ENCODE measurements at places on chromosomes 5 and 9. TPM values are rescaled to one million over a fixed set of nuclear protein-coding genes. Genes with fewer than 3 reads are reported as not detected.
A peak's percentile ranks its signal among the peaks of the same experiment; 100 is the strongest.

DNA sequence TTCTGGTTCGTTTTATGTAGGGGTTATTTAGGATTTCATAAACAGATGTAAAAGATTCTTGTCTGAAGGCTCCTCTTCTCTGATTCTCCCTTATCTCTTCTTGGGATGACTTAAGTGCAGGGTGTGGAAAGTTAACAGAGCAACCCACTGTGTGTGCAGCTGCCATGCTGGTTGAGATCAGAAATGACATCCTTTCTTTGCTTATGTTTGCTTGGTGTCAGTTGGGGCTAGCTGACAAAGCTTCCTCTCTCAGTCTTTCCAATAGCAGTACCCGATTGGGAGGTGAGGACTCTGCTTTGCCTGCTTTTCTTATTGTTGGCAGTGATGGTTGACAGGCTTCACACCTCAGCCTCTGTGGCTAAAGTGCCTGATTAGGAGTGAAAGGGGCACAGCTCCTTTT is 26.5 kb downstream of the OGN start:
- peak overlapping the region; percentile 31 for H3K27ac ChIP-seq
- no peak overlapping the region for H3K4me3 ChIP-seq
- peaks cover 24% of the 10 kb centered on the region for H3K4me1 ChIP-seq
- no peak for DNase-seq
- peaks cover 26% of the 10 kb centered on the region for H3K36me3 ChIP-seq

DNA sequence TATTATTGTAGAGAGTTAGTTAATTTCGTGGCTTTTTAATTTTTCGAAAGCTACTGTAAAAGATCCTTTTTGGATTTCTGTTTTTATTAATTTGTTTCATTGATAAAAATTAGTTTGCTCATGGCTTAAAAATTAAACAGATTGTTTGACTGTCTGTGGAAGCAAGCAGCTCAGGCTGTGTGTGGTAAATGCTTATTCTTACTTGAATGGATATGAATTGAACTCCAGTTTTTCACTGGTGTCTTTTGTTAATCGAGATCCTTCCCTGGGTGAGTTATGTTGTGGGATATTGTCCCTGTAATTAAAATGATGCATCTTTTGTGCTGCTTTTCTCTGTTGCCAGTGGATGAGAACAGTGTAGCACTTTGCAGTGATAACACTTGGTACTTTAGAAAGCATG is 75.3 kb downstream of the PIK3R1 start:
- no peaks in the 10 kb centered on the region for H3K27me3 ChIP-seq
- no peak overlapping the region for H3K27ac ChIP-seq
- peaks cover 50% of the 10 kb centered on the region for H3K36me3 ChIP-seq
- H3K4me1 ChIP-seq: peaks cover 63% of the 10 kb centered on the region

DNA sequence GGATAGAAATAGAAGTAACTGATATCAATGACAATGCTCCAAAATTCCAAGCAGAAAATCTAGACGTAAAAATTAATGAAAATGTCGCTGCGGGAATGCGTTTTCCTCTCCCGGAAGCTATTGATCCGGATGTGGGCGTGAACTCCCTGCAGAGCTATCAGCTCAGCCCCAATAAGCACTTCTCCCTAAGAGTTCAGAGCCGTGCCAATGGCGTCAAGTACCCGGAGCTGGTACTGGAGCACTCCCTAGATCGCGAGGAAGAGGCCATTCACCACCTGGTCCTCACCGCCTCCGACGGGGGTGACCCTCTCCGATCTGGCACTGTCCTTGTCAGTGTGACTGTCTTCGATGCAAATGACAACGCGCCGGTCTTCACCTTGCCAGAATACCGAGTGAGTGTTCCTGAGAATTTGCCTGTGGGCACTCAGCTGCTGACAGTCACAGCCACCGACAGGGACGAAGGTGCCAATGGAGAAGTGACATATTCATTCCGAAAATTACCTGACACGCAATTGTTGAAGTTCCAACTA is 818 bp downstream of the PCDHGA10 start:
- H3K4me3 ChIP-seq: peak overlapping the region; percentile 71
- peaks cover 18% of the 10 kb centered on the region for H3K4me1 ChIP-seq
- peaks cover 23% of the 10 kb centered on the region for H3K36me3 ChIP-seq
- peak overlapping the region; percentile 38 for H3K27ac ChIP-seq

DNA sequence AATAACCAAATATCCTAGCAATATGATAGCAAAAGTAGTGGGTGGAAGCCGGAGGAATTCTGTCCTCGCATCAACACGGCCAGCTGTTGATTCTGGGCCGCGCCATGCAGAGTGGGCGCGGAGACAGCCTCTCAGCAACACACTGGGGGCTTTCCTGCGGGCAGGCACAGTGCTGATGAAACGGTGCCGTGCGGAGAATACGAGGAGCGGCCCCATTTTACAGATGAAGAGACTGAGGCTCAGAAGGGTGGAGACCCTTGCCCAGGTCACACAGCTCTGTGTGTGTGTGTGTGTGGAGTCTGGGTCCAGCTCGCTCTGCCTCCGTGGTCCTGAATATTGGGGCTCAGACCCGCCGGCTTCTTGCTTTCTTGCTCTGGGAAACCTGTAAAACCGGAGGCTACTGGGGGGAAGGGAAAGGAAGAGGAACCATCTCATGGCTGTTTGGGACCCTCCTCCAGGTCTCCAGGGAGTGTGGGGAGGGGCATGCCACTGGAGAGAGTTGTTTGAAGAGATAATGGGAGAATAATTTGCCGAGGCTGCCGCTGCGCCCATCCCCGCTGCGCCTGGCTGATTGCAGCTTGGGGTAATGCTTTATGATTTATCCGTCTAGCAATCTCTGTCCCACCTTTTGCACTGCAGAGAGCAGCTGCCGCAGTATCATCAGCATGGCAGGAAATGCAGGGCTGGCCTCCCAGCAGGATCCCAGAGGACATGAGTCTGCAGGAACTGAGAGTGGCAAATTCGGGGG is 36.6 kb downstream of the NCS1 start:
- peaks cover 2% of the 10 kb centered on the region for H3K27me3 ChIP-seq
- DNase-seq: no peak
- no peak overlapping the region for H3K4me3 ChIP-seq
- no peak overlapping the region for H3K27ac ChIP-seq

Gene TICAM2
- total RNA-seq: 1.4 TPM

Gene SPATA31C1
- total RNA-seq: not detected

Gene ADRB2
- total RNA-seq: 1.3 TPM

DNA sequence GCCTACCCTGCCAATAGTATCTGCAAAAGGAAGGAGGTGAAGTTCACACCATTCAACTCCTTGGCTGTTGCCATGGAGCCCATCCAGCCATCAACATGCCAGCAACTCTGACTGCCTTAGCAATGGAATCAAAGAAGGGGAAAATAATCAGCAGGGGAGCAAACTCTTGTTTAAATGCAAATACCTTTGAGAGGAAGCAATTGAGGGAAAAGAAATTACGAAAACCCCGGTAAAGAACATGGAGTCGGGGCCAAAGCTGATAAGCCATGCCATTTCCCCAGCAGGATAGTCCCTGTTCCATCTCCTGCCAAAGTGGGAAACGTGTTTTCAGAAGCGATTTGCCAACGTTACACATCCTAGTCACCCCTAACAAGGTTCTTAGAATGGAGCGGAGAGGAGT is 69.0 kb downstream of the MFAP3 start:
- no peak overlapping the region for H3K4me3 ChIP-seq
- DNase-seq: no peak
- peaks cover 2% of the 10 kb centered on the region for H3K27me3 ChIP-seq
- peaks cover 11% of the 10 kb centered on the region for H3K4me1 ChIP-seq

Gene TPPP
- total RNA-seq: 0.05 TPM

Gene PCDHA1
- total RNA-seq: not detected

DNA sequence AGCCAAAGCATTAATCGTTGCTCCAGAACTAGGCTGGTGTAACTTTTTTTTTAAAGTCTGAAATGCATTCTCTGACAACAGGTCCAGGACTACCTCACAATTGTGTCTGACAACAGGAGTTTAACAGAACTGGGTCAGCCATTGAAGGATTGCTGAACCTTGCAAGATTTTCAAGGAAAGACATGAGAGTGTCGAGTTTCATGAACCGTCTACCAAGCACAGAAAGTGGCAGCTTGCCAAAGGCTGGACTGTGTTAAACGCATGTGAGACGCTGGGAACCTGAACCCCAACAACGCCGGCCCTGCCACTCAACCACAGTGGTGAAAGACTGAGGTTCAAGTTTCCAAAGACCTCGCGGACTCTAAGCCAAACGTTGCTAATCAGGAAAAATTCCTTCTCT is 79.1 kb downstream of the LHFPL2 start:
- DNase-seq: no peak
- no peak overlapping the region for H3K4me3 ChIP-seq
- peaks cover 3% of the 10 kb centered on the region for H3K27me3 ChIP-seq
- H3K4me1 ChIP-seq: no peaks in the 10 kb centered on the region
- H3K36me3 ChIP-seq: no peaks in the 10 kb centered on the region
- H3K27ac ChIP-seq: no peak overlapping the region

- H3K4me1 ChIP-seq: no peaks in the 10 kb centered on the region
- H3K27ac ChIP-seq: no peak overlapping the region
- H3K27me3 ChIP-seq: no peaks in the 10 kb centered on the region
- no peak for DNase-seq
Observed at GRCh38 chr9:116604251-116604650, 82.9 kb upstream of the TRIM32 start.

GRCh38 chr9:3912280-3912679 is 386.5 kb upstream of the RFX3 start:
- H3K36me3 ChIP-seq: no peaks in the 10 kb centered on the region
- peaks cover 4% of the 10 kb centered on the region for H3K4me1 ChIP-seq
- H3K27ac ChIP-seq: no peak overlapping the region

Gene PCSK1
- total RNA-seq: not detected

Gene DNM1
- total RNA-seq: 0.60 TPM

DNA sequence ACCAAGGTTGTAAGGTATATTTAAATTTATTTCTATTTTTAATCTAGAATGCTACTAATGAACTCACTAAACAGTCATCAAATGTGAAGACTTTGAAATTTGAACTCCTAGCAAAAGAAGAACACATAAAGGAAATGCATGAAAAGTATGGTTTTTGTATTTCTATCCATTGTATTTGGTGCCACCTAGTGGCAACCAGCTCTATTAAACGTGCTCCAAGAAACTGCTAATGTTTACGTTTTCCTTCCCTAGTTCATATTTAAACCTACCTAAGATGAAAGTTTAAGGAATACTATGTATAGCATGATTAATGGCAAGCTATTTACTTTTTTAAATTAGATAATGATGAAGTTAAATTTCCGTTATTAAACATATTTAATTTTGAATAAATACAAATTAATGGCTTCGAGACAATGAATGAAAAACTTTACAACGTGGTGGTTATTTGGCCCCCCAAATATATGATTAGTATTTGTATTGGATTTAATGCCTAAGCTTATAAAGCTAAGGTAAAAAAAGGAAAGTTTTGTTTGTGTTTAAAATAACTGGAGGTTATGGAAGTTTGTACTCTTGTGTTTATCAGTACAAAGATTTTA is 115.9 kb upstream of the SH3GL2 start:
- no peaks in the 10 kb centered on the region for H3K27me3 ChIP-seq
- no peaks in the 10 kb centered on the region for H3K4me1 ChIP-seq
- no peak overlapping the region for H3K4me3 ChIP-seq
- peak; percentile 41 for DNase-seq
- no peaks in the 10 kb centered on the region for H3K36me3 ChIP-seq

DNA sequence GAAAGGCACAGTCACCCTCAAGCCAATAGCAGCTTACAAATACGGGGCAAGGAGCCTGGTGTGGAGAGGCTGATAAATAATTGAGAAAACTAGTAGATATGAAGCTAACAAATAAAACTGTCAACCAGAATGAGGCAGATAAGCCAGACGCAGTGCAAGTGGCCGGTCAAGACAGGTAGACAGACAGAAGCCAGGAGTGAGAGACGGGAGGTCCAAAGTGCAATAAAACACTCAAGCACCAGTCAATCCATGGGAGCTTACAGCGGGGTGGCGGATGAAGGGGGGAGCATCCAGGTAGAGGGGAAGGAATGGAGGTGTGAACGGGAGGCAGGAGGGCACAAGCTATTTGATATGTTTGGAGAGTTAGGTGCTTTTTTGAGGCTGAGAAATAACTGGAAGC is 193.1 kb downstream of the FOXD4L6 start:
- no peaks in the 10 kb centered on the region for H3K27me3 ChIP-seq
- no peaks in the 10 kb centered on the region for H3K36me3 ChIP-seq
- H3K4me1 ChIP-seq: no peaks in the 10 kb centered on the region

DNA sequence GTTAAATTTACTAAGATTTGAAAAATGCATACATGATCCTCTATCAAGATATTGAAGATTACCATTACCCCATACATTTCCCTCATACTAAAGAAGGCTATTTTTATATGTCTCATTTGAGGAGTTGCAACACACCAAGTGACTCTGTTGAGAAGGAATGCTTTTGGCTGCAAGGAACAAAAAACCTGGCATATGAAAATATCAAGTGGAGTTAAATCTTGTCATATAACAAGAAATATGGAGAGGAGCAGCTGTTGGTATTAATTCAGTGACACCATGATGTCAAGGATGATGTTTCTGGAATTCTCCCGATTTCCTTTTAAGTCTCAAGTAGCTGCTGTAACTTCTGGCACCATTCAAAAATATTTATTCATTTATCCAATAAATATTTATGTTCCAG is 193.8 kb downstream of the CSNK1G3 start:
- H3K27ac ChIP-seq: no peak overlapping the region
- DNase-seq: no peak
- no peaks in the 10 kb centered on the region for H3K4me1 ChIP-seq
- no peak overlapping the region for H3K4me3 ChIP-seq

- H3K4me1 ChIP-seq: no peaks in the 10 kb centered on the region
- no peaks in the 10 kb centered on the region for H3K36me3 ChIP-seq
- no peak for DNase-seq
- H3K27ac ChIP-seq: no peak overlapping the region
- H3K4me3 ChIP-seq: no peak overlapping the region
Observed at GRCh38 chr9:104805441-104805840, 41.5 kb downstream of the NIPSNAP3B start.

- H3K27ac ChIP-seq: no peak overlapping the region
- H3K4me1 ChIP-seq: peaks cover 16% of the 10 kb centered on the region
- H3K4me3 ChIP-seq: no peak overlapping the region
- no peak for DNase-seq
- H3K36me3 ChIP-seq: peaks cover 56% of the 10 kb centered on the region
Observed at GRCh38 chr5:76692651-76693050, 23.3 kb upstream of the F2R start.

Gene GKAP1
- total RNA-seq: 5.9 TPM

GRCh38 chr5:151146061-151146460 is 11.5 kb downstream of the ANXA6 start:
- no peak overlapping the region for H3K4me3 ChIP-seq
- DNase-seq: no peak
- peaks cover 89% of the 10 kb centered on the region for H3K4me1 ChIP-seq

- H3K4me1 ChIP-seq: no peaks in the 10 kb centered on the region
- no peak overlapping the region for H3K27ac ChIP-seq
- no peaks in the 10 kb centered on the region for H3K36me3 ChIP-seq
- H3K27me3 ChIP-seq: no peaks in the 10 kb centered on the region
Observed at GRCh38 chr9:17799369-17799768, 220.5 kb downstream of the SH3GL2 start.

GRCh38 chr9:117120061-117120460 is 294.8 kb downstream of the ASTN2 start:
- H3K4me1 ChIP-seq: no peaks in the 10 kb centered on the region
- H3K36me3 ChIP-seq: no peaks in the 10 kb centered on the region
- H3K27me3 ChIP-seq: no peaks in the 10 kb centered on the region
- no peak overlapping the region for H3K4me3 ChIP-seq
- no peak for DNase-seq

- H3K4me3 ChIP-seq: no peak overlapping the region
- no peak for DNase-seq
- H3K4me1 ChIP-seq: no peaks in the 10 kb centered on the region
- H3K27me3 ChIP-seq: peaks cover 5% of the 10 kb centered on the region
- H3K27ac ChIP-seq: no peak overlapping the region
Observed at GRCh38 chr9:38707885-38708637, 11.9 kb downstream of the FAM240B start.

Gene TNFSF15
- total RNA-seq: 2.0 TPM

- H3K36me3 ChIP-seq: no peaks in the 10 kb centered on the region
- H3K4me1 ChIP-seq: no peaks in the 10 kb centered on the region
- no peak for DNase-seq
- no peak overlapping the region for H3K4me3 ChIP-seq
- H3K27ac ChIP-seq: no peak overlapping the region
Observed at GRCh38 chr9:16363916-16364315, 506.6 kb downstream of the BNC2 start.

Data from activated CD4-positive, alpha-beta T cell treated with anti-CD3 and anti-CD28 coated beads, Interleukin-2, amount 10 ng/mL, durations not matched to agents 7 days and 5 days (primary cell).